Head of caudate nucleus (tissue), 42 donors: ENCODE measurements at places on chromosomes 6 and 20.

DNA sequence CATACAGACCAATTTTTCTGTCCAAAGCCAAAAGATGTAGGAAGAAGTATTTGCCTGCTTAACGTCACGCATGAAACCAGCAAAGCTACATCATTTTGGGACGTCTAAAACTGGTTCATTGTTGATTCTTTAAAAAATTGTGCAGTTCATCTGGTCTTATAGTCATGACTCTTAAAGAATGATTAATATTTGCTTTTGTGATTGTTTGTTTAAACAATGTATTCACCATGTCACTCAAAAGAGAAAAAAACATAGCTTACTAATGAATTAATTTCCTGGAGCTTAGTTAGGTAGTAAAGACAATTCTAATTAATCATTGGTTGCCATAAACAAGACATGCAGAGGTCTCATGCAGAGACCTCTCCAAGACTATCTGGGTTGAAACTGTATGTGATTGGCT is 157.3 kb downstream of the RPS12 start:
- no peak for DNase-seq

DNA sequence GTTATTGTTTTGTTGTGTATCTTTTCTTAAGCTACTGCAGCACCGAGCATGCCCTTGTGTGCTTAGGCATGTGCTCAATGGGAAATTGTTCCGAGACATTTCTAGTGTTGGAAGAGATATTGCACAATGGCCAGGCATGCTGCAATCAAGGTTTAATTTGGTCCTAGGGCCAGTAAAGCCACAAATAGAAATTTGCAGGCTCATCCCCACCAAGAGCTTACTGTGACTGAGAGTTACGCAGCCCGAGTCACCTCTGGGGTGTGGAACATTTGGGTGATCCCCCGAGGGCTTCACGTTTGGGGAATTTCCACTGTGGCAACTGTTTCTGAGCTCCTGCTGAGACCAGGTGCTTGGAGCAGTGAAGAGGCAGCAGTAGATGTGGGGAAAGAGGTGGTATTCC is 65.8 kb downstream of the ADTRP start:
- no peak for DNase-seq

- DNase-seq, result no peak
Measured at GRCh38 chr6:166952121-166952520, 4.2 kb downstream of the RNASET2 start.

DNA sequence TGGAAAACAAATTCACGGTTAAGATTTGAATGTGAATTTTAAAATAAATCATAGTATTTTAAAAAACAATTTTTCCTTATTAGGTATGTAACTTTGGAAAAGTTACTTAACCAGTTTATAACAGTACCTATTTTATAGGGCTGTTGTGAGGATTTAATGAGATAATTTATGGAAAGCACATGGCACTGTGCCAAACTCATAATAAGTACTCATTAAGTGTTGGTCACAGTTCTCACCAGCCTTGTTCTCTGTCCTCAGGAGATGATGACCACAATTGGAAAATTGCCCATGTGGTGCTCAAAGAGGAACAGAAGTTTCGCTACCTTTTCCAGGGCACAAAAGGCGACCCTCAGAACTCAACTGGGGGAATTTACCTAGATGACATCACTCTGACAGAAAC is 39.6 kb downstream of the MEP1A start:
- DNase-seq, result no peak

DNA sequence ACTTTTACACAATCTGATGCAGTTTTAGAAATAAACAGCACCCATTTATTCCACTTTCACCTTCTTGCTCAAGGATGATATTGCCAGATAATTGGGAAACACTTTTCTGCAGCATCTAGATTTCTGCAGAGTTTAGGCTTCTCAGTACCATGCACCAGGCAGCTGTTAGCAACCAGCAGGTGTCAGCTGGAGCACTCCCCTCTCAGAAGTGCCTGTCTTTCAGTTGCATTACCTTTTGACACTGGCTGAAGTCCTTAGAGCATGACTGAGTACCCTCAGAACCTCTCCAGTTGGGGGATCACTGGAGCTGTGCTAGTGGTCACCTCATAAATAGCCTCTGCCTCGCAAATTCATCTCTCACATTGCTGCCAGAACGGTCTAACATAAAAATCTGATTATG is 91.2 kb downstream of the DNAH8 start:
- no peak for DNase-seq

- peak; percentile 12 for DNase-seq
Measured at GRCh38 chr20:53609491-53610445, 16.1 kb upstream of the ZNF217 start.

- no peak for DNase-seq
Measured at GRCh38 chr6:157990321-157991066, 8.8 kb downstream of the SYNJ2 start.

DNA sequence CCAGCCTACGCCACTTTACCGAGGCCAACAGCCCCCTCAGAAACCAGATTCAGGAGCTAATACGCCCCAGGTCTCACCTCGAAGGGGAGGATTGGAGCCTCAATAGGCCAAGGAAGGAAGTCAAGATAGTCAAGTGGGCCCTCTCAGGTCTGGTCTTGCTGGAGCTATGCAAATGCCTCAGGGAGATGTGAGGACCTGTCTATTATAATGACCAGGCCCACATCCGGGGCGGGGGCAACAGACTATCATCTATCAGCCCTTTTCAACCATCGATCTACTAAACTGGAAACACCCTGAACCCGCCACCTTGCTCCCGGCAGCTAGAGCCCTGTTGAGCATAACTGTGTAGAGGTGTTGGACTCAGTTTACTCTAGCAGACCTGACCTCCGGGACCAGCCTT is 12.7 kb upstream of the GSTA3 start:
- DNase-seq, result no peak

- no peak for DNase-seq
Measured at GRCh38 chr20:6381887-6382286, 259.1 kb upstream of the FERMT1 start.

GRCh38 chr6:136511926-136512325 is 38.3 kb downstream of the MAP7 start:
- DNase-seq, result no peak

DNA sequence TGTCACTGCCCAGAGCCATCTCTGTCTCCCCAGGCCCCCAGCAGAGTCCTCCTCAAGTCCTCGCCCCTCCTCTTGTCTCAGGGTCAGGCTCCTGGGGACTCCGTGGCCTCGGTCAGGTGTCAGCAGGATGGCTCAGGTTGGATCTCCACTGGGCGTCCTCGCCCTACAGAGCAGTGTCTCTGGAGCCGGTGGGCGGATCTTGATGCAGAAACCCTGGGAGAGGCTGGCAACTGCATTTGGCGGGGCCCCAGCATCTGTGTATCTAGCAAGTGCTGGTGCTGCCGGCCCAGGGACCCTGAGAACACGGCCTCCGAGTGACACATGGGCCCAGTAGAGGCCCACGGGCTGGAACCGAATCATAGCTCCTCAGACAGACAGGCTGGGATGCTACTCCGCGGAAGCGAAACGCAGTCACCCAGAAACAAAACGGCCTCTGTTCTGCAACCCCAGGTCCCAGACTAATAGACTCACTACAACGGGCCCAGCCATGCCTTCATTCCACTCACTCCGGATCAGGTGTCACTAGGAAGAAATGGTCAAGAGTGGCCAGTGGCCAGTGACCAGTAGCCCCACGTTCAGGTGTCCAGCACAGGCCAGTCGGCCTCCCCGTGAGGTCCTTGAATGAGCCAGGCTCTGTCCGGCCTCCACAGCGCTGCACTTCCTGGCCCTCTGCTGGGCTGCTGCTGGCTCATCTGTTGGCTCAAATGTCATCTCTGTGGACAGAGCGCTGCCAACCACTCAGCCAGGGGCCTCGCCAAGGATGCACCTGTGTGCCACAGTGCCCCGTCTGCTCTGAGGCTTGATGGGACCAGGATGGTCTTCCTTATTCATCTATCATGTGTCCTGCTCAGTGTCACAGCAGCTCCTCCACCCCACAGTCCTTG is 12.6 kb upstream of the FRMD1 start:
- no peak for DNase-seq
